ENCODE measurements at places on chromosomes 1 and 21. TPM values are rescaled to one million over a fixed set of nuclear protein-coding genes. Genes with fewer than 3 reads are reported as not detected.

The OR2T10 gene
- total RNA-seq, result not detected

The SYT14 gene
- total RNA-seq, result not detected

DNA sequence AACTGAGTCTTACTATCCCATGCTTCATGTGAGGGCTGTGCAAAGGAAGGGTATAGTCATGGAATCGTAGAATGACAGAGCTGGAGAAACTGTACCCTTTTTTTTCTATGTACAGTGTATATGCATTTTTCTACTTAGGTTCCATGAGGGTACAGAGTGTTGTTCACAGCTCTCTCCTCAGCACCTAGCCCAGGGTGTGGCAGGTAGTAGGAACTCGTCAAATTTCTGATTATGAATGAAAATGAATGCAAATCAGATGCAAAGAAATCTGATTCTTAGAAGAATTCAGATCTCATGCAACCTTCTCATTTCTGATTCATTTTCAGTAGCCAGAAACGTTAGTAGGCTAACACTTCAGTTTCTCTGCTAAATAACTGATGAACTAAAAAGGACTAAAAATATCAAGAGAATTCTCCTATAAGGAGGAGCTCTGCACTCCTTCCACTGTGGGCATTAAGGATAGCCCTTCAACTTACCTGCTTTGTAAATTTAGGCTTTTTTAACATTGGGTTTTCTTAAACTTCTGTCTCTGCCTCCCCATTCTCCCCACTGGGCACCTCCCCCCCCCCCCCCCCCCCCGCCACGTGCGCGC lies 18.0 kb upstream of the HHAT start:
- no peak for DNase-seq
- H3K36me3 ChIP-seq, result no peaks in the 10 kb centered on the region
- H3K27me3 ChIP-seq, result peaks cover 11% of the 10 kb centered on the region

DNA sequence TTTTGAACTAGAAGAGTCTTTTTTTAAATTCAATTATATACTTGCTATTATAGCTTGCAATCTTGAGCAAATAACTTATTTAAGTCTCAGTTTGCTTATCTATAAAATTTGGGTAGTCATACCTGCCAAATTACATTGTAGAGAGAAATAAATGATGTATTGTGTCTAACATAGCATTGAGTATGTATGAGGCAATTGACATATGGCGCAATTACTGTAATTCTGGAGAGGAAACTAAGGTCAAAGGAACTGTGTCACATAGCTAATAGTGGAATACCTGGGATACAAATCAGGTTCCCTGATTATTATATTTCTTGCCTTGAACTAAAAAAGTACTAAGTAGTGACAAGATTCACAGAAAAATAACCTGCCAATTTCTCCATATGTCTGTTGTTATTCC lies 302.5 kb downstream of the PDE4B start:
- no peak overlapping the region for H3K4me3 ChIP-seq
- H3K36me3 ChIP-seq, result no peaks in the 10 kb centered on the region
- H3K27me3 ChIP-seq, result peaks cover 3% of the 10 kb centered on the region
- H3K27ac ChIP-seq, result no peak overlapping the region
- DNase-seq, result no peak

DNA sequence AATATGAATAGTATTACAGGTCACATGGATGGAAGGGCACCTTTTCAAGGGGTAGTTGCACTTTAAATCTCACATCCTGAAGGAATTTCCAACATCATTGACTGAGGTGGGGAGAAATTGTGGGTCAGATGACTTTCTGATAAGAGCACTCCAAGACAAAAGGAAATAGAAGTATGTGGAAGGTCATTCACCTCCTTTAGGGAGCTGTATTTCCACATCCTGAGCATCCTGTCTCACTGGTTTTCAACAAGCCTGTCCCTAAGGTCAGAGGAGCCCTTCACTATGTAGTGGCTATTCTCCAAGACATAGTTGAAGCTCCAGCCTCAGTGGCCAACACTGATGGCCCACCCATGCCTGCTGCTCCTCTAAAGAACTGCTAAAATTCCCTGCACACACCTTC lies 76.5 kb downstream of the ATP1A1 start:
- no peak overlapping the region for H3K27ac ChIP-seq
- no peak for DNase-seq
- H3K27me3 ChIP-seq, result no peaks in the 10 kb centered on the region
- no peak overlapping the region for H3K4me3 ChIP-seq

DNA sequence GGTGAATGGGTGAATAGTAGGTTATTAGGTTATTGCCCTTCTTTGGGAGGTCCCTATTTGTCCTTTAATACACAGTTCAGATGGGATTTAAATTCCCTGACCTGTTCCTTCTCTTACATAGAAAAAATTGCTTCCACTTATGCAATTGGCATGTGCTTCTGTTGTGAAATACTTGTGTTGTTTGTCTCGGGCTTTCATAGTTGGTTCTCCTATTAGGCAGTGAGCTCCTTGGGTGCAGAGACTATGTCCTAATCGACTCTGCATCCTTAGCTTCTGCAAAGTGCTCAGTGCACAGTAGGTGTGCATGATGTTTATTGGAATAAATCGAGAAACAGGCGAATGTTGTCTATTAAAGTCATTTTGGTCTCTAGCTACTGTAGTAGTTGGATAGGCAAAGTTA lies 1.3 kb upstream of the PDE4B start:
- H3K4me1 ChIP-seq, result no peaks in the 10 kb centered on the region
- H3K27ac ChIP-seq, result no peak overlapping the region
- no peak overlapping the region for H3K4me3 ChIP-seq
- H3K27me3 ChIP-seq, result peaks cover 46% of the 10 kb centered on the region
- no peak for DNase-seq

GRCh38 chr1:85573322-85573721 lies 7.2 kb upstream of the CCN1 start:
- peaks cover 52% of the 10 kb centered on the region for H3K27me3 ChIP-seq
- H3K4me1 ChIP-seq, result peaks cover 12% of the 10 kb centered on the region

DNA sequence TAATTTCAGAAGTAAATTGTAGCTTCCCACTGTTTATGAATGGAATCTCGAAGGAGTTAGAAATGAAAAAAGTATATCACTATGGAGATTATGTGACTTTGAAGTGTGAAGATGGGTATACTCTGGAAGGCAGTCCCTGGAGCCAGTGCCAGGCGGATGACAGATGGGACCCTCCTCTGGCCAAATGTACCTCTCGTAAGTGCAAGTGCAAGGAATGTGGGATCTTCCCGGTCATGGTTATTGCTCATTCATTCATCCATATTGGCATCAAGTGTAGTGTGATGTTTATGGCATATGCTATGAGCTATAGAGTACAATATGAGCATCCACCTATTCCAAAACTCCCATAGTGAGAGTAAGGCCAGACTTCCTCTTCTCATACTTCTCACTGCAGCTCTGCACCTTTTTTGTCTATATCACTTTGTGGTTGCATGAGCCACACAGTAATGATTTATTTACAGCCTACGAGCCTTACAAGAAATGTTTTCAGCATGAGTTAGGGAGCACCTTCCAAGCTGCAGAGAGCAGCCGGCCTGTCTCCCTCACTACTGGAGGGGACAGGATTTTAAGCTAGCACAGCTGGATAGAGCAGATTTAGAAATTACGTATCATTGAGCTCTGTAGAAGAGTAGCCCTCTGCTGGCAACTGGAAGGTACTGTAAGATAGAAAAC lies 24.9 kb upstream of the CR1L start:
- no peaks in the 10 kb centered on the region for H3K4me1 ChIP-seq
- no peak overlapping the region for H3K27ac ChIP-seq
- peak; percentile 6 for DNase-seq
- H3K27me3 ChIP-seq, result no peaks in the 10 kb centered on the region

GRCh38 chr1:186429017-186429416 lies 31.9 kb downstream of the PDC start:
- H3K4me3 ChIP-seq, result no peak overlapping the region
- H3K27ac ChIP-seq, result no peak overlapping the region
- no peak for DNase-seq
- H3K27me3 ChIP-seq, result no peaks in the 10 kb centered on the region

DNA sequence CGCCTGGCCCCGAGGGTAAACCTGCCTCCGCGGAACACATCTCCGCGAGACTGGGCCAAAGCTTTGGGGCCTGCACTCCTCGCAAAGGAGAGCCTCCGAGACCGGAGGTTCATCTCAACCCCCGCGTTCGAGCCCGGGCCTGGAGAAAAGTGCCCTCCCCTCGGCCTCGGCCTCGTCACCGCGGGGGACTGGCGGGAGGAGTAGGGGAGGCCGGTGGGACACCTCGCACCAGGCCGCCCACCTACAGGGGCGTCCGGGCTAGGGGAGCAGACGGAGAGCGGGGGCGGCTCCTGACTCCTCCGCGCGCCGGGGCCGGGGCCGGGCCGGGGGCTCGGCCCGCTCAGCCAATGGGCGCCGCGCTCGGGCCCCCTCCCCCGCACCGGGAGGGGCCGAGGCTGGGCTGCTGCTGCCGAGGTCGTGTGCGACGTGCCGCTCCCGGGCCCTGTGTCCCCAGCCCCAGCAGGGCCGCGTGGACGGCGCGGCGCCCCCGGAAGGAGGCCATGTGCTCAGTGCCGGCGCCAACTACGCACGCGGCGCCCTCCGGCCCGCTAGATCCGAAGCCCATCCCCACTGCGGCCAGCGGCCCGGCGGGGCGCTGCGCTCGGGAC lies 684 bp downstream of the SLC2A1 start:
- H3K27me3 ChIP-seq, result peaks cover 2% of the 10 kb centered on the region
- peak; percentile 81 for DNase-seq
- peaks cover 45% of the 10 kb centered on the region for H3K36me3 ChIP-seq
- H3K4me3 ChIP-seq, result peak overlapping the region; percentile 90

DNA sequence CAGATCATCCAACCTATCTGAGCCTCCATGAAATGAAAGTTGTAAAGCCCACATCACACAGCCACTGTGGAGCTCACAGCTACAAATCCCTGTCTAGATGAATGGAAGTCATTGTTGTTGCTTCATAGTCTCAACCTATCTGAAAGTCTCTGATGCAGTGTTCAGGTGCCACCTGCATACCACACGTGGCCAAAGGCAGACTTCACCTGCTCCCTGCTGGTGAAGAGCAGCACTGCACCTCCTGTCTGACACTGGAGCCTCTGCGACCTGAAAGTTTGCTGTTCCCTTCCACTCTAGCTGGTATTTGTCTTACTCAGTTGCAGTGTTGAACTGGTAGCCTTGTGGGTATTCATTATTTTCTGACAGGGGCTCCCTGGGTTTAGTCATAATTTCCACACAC lies 18.4 kb downstream of the LORICRIN start:
- no peak overlapping the region for H3K27ac ChIP-seq
- peaks cover 19% of the 10 kb centered on the region for H3K27me3 ChIP-seq
- peak; percentile 65 for DNase-seq
- H3K4me1 ChIP-seq, result no peaks in the 10 kb centered on the region
- no peak overlapping the region for H3K4me3 ChIP-seq

All from activated CD8-positive, alpha-beta T cell treated with anti-CD3 and anti-CD28 coated beads for 36 hours (primary cell).